ENCODE measurements at places on chromosomes 5 and 9.
A peak's percentile ranks its signal among the peaks of the same experiment; 100 is the strongest.

GRCh38 chr5:137292461-137293027, 206.6 kb downstream of the SPOCK1 start:
- no peak overlapping the region for H3K27ac ChIP-seq
- H3K36me3 ChIP-seq = no peaks in the 10 kb centered on the region
- no peak overlapping the region for H3K4me3 ChIP-seq
- peaks cover 3% of the 10 kb centered on the region for H3K27me3 ChIP-seq

DNA sequence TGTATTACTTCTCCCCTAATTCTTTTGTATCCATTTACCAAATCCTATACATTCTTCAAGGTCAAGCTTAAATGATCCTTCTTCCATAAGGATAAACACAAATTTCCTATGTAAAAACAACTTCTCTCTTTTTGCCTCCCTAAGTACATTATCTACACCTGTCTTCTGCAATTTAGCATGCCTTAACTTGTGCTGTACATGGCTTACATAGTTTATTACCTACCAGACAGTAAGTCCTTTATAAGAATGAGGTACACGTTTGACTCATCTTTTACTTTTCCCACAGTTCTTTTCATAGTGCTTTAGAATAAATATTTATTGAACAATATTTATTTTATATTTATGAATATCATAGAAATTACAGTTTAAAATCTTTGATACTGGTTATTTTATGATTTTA, 33.4 kb downstream of the GIN1 start:
- no peaks in the 10 kb centered on the region for H3K27me3 ChIP-seq
- peaks cover 31% of the 10 kb centered on the region for H3K36me3 ChIP-seq
- H3K4me3 ChIP-seq = no peak overlapping the region

- no peak for DNase-seq
- no peaks in the 10 kb centered on the region for H3K36me3 ChIP-seq
- H3K27me3 ChIP-seq = no peaks in the 10 kb centered on the region
- H3K4me1 ChIP-seq = no peaks in the 10 kb centered on the region
Measured at GRCh38 chr5:149320791-149321330, 24.4 kb upstream of the GRPEL2 start.

DNA sequence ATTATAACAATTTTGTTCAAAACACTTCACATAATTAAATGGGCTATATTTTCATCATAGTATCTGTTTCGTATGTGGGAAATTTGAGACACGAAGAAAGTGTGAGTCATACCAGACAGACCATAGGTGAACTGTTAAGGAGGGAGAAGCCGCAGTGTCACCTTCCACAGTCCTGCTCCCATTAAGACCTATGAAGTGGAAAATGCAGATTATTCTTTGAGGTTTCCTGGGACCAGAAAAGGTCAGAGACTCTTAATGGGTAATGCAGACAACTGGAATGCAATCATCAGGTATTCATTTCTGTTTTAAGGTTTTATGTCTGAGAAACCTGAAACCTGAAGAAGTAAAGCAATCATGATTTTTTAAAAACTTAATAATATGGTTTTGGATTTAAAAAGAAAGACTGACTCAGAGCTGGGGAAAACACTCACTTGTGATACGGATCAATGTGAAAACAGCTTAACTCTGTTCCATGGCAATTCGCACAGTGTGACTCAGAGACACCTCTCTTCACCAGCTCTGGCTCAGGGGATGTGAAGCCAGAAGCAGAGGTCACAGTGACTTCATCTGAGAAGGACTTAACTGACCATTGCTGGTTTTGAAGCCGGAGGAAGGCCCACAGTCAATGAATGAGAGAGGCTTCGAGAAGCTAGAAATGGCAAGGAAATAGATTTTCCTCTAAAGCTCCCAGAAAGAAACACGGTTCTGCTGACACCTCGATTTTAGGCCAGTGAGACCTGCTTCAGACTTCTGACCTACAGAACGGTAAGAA, 17.2 kb upstream of the GCNT1 start:
- H3K27me3 ChIP-seq = no peaks in the 10 kb centered on the region
- DNase-seq = no peak
- H3K27ac ChIP-seq = peak overlapping the region; percentile 13
- H3K4me1 ChIP-seq = peaks cover 31% of the 10 kb centered on the region
- H3K4me3 ChIP-seq = no peak overlapping the region

DNA sequence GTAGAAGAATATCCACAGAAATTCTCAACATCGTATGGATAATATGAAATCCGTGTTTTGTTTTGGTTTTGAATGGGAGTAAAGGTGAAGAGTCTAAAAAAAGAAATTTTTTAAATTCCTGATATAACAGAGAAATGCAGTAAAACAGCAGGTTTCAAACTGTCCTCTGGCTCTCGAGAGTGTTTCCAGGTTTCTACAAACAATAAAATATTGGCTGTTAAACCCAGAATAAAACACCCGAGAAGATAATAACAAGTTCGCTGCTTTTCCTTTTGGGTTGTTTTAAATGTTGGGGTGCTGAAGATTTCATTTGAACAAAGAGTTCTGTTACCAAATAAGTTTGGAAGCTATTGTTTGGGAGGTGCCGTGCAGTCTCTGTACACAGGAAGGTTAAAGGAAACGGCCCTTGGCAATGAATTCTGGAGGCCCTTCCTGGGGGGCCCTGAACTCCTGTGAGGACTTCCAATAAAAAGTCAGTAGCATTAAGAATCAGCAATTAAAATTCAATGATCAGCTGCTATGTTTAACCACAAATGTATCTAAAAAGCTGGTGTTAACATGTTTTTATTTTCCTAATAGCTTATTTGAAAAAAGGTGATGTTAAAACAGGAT, 215.8 kb downstream of the TSSK1B start:
- no peak overlapping the region for H3K4me3 ChIP-seq
- H3K36me3 ChIP-seq = no peaks in the 10 kb centered on the region
- DNase-seq = no peak

Measured in activated naive CD8-positive, alpha-beta T cell treated with anti-CD3 and anti-CD28 coated beads, Interleukin-2, amount 10 ng/mL, durations not matched to agents 7 days and 5 days (primary cell).